Sciatic nerve (tissue), 2 donors: ENCODE measurements at places on chromosomes 12 and 14.
A peak's percentile ranks its signal among the peaks of the same experiment; 100 is the strongest.

DNA sequence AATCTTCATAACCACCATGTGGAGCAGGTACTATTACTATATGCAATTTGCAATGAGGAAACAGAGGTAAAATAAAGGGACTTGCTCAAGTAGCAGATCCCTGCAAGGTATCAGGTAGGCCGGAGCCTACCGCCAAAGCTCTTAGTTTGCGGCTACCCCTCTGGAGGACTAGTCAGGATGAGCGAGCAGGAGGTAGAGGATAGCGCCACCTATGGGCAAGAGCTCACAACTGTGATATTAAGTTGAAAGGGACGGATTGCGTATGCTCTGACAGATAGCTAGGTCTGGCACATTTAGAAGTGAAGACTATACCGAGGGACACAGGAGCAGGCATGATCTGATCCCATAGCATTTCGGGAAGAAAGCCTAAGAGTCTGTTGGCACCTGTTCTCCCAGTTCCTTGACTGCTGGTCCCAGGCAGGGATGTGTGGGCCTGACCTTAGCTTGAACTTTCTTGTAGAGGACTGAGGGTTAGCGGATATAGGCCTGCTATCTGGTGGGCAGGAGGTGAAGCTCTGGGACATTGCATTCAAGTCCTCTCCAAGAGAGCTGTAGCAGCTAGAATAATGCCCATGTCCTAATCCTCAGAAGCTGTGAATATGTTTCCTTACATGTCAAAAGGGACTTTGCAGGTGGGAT, 48.0 kb downstream of the SLC17A8 start:
- no peak for DNase-seq

DNA sequence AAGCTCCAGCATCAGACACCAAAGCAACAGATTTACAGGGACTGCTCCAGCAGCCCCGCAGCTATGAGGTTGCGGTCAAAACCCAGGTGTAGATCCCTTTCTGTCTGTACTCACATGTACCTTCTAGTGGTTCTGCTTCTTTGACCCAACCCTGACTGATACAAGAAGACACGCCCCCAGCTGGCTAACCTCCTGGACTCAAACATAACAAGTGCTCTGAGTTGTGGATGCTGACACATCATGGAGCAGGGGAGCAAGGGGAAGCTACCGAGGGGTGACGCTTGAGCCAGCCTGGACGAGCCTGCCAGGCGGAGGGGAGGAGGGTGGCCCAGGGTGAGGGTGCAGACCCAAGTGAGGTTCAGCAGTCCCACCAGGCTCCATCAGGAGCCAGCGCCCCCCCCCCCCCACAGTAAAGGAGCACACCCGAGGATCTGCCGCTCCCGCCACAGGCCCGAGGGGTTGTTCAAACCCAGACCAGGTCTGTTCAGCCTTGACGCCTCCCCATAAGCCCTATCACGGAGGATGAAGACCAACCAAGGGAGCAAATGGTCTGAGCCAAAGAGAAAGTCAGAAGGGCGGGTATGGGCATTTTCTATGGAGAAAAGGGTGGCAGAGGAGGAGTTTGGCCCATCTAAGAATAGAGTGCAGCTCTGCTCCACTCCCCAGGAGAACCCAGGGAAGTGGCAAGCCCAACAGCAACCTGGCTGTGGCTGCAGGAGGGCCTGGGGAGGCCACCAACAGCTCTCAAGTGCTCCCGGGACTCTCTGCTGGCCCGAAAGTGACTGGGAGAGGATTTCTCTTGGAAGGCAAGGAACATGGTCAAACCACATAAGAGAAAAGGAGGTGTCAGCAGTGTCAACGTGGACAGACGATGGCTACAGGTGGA, 229.4 kb downstream of the BCL11B start:
- DNase-seq, result no peak

- DNase-seq, result no peak
Observed at GRCh38 chr14:85279407-85279806, 250.5 kb upstream of the FLRT2 start.

- no peak for DNase-seq
Observed at GRCh38 chr12:56836800-56837663, 73.9 kb downstream of the HSD17B6 start.

- DNase-seq, result no peak
Observed at GRCh38 chr12:62917926-62918325, 17.0 kb downstream of the PPM1H start.

DNA sequence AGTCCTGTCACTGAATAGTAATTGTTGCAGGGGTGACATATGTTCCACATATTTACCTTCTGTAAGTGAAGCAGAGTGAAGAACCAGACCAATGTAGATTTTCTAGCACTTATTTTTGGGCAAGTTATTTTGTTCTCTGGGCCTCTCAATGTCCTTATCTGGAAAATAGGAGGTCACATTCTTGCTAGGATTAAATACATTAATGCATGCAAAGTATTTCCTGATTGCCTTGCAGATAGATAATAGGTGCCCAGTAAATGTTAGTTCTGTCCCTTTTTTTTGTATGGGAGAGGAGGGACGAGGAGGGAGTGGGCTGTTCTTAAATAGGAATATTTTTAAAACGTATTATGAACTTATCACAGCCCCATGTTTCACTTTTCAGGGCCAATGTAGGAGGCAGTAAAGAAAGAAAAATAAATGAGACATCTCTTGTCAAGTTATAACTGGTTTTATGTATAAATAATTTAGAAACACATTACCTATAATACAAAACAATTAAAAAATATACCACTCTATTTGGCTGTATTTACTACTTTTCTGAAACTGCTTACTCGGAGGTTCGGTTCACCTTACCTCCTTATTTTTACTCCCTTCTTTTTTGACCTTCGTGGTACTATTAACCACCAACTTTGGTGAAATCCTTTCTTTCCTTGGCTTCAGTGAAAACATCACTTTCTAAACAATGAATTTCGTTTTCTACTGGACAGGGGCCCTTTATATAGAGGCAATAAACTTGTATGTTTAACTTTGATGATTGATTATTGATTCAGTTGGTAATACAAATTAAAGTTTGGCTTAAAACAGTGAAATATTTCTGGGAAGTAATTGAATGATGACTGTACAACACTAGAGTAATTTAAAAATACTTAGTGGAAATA, 41.9 kb downstream of the DIP2B start:
- DNase-seq, result no peak

- DNase-seq, result peak; percentile 73
Observed at GRCh38 chr12:47870175-47870781, 34.5 kb downstream of the VDR start.

GRCh38 chr12:4112290-4112689, 161.3 kb upstream of the CCND2 start:
- DNase-seq, result no peak

DNA sequence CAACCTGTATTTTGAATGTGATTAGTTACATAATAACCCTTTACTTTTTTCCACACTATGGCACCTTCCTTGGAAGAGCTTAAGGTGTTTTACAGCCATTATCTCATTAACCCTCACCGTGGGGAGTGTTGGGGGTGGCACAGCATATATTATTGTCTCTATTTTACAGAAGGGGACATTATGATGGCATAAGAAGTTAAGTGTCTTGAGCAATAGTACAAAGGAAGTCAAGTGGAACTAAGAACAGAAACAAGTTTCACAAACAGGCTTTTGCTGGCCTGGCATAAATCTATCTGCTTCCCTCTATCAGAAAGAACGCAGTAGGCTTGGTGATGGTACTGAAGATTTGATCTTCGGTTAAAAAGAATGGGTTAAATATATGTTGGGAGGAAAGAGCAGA, 169.7 kb upstream of the OTX2 start:
- DNase-seq, result no peak

- no peak for DNase-seq
Observed at GRCh38 chr12:115097416-115097815, 413.4 kb upstream of the TBX3 start.

GRCh38 chr14:52853522-52853854, 62.1 kb upstream of the GNPNAT1 start:
- no peak for DNase-seq

- DNase-seq, result no peak
Observed at GRCh38 chr14:93007225-93007997, 84.5 kb downstream of the CHGA start.

DNA sequence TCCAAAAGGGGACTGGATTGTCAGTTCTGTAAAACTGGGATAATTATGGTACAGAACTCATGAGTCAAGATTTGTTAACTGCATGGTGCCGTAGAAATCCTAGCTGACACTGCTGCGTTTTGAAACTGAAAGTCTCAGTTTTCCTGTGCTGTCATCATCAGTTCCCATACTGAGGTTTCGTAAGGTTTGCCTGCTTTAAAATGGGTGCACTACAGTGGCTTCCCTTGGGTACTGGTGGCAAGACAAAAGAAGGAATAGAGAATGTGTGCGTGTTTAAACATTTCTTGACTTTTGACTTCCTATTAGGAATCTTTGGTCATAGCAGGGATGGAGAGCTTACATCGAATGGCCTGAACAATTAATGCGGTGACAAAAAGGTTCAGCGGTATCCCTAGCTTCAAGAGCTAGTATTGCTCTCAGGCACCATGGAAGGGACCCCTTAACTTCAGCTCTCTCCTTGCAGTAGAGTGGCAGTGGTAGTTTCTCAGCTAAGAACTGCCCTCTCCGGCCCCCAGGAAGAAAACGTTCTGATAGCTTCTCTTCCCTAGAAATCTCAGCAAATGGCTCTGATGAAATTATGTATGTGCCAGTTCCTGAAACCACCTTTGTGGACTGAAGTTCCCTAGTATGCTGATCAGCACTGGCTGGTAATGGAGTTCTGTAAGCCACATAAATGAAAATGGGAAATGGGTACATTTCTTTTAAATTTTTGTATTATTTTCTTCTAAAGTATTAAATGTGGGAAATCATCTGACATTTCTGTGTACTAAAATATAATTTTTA, 28.9 kb downstream of the ANO6 start:
- DNase-seq, result no peak

- no peak for DNase-seq
Observed at GRCh38 chr12:67750513-67751183, 102.1 kb downstream of the DYRK2 start.

DNA sequence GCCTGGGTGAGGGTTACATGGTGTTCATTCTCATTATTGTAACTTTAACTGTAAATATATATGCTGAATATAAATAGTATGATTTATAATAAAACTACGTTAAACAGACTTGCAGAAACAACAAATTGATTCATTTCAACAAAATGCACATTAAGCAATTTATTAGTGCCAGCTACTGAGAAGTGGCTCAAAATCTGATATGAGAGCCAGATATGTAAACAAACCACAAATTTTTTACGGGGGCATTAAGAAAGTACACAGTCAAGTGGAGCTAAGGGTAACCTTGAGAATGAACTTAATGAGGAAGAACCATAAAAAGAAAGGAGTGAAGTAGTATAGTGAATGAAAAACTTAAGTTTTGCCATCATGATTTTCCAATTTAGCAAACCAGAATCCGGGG, 40.3 kb downstream of the CEP128 start:
- DNase-seq, result no peak

DNA sequence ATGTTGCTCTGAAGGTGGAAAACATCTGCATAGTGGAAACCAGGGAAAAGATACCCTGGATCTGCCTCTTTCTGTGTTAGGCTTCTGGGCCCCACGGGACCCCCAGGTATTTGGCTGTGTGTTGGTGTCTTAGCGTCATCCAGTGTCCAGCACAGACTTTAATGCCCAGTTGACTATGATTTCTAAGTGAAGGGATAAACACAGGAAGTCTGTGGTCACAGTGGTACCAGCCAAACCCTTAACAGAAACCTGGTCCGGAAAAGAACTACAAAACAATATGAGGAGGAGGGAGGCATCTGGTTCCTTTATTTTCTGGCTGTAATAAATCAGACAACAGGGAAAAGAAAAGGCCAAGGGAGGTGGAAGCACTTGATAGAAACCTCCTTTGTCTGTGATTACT, 56.4 kb downstream of the CMKLR1 start:
- no peak for DNase-seq

DNA sequence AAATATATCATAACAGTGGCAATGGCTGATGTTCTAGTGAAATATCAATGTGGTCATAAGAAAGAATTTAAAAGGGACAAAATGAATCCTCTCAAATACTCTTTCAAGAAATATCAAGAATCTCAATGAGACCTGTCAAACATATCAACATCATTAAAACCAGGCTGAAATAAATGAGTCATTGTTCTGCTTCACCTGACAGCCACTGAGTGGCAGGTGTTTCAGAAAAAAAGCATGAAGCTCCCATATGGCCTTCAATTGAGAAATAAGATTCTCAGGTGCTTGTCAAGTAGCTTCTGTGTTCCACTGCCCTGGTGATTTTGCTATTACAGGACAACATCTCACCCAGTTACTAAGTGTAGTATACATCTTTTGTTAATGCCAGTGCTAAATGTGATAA, 21.5 kb downstream of the ANAPC5 start:
- DNase-seq, result no peak

DNA sequence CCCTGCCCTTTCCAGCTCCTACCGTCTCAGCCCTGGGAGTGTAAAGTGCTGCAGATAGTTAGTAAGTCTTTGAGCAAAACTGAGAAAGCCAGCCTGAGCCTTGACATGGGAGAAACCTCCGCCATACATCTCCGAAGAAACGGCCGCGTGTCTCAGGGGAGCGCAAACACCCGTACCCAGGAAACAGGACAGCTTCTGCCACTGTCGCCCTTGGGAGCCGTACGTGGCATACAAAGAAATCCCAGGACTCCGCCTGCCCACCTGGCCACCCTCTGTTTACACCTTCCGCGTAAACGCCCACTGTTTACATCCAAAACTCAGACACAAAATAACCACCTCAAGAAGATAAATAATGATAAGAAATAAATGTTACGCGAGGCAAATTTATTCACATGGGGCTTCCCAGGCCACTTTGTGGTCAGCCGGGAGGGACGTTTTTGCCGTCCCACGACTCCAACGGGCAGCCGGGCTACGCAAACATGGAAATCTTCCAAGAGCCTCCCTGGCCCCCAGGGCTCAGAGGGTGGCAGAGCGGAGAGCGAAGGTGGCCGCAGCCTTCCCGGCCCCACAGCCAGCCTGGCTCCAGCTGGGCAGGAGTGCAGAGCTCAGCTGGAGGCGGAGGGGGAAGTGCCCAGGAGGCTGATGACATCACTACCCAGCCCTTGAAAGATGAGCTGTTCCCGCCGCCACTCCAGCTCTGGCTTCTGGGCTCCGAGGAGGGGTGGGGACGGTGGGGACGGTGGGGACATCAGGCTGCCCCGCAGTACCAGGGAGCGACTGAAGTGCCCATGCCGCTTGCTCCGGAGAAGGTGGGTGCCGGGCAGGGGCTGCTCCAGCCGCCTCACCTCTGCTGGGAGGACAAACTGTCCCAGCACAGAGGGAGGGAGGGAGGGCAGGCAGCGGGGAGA, at the start of gene BDKRB2:
BDKRB2 (plus strand) TSS at position 689 of the 908 bp plus-strand sequence. CDS start 32,269 bp downstream, outside the sequence.
- DNase-seq, result peak; percentile 85

DNA sequence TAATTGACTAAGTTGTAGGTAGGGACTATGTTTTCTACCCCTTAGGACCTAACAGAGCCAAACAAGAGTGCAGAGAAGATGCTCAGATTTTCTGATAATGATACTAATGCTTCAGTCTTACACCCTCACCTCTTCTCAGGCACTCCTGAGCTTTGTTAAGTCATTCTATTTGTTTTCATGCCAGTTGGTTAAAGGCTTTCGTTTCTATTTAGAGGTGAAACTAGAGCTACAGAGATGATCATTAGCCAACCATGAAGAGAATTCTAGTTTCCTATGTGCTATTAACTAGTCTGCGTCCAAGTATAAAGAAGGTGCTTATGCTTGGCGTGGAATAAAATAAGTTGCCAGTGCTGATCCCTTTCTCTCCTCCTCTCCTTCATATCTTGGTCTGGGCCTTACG, 34.6 kb upstream of the PYGL start:
- DNase-seq, result no peak
